ENCODE measurements at places on chromosomes 11 and 22. TPM values are rescaled to one million over a fixed set of nuclear protein-coding genes. Genes with fewer than 3 reads are reported as not detected.
A peak's percentile ranks its signal among the peaks of the same experiment; 100 is the strongest.

- no peak for DNase-seq
Measured at GRCh38 chr11:7449211-7449840, 36.0 kb upstream of the OLFML1 start.

DNA sequence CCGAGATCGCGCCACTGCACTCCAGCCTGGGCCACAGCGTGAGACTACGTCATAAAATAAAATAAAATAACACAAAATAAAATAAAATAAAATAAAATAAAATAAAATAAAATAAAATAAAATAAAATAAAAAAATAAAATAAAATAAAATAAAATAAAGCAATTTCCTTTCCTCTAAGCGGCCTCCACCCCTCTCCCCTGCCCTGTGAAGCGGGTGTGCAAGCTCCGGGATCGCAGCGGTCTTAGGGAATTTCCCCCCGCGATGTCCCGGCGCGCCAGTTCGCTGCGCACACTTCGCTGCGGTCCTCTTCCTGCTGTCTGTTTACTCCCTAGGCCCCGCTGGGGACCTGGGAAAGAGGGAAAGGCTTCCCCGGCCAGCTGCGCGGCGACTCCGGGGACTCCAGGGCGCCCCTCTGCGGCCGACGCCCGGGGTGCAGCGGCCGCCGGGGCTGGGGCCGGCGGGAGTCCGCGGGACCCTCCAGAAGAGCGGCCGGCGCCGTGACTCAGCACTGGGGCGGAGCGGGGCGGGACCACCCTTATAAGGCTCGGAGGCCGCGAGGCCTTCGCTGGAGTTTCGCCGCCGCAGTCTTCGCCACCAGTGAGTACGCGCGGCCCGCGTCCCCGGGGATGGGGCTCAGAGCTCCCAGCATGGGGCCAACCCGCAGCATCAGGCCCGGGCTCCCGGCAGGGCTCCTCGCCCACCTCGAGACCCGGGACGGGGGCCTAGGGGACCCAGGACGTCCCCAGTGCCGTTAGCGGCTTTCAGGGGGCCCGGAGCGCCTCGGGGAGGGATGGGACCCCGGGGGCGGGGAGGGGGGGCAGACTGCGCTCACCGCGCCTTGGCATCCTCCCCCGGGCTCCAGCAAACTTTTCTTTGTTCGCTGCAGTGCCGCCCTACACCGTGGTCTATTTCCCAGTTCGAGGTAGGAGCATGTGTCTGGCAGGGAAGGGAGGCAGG lies at the start of gene GSTP1:
GSTP1 (plus strand) TSS at position 566 of the 958 bp plus-strand sequence; CDS start at position 598, 32 bp downstream.
- peak; percentile 86 for DNase-seq

- no peak for DNase-seq
Measured at GRCh38 chr11:11569936-11570491, 51.8 kb downstream of the GALNT18 start.

GRCh38 chr11:126480410-126481302 lies 125.2 kb downstream of the ST3GAL4 start:
- peak; percentile 83 for DNase-seq

DNA sequence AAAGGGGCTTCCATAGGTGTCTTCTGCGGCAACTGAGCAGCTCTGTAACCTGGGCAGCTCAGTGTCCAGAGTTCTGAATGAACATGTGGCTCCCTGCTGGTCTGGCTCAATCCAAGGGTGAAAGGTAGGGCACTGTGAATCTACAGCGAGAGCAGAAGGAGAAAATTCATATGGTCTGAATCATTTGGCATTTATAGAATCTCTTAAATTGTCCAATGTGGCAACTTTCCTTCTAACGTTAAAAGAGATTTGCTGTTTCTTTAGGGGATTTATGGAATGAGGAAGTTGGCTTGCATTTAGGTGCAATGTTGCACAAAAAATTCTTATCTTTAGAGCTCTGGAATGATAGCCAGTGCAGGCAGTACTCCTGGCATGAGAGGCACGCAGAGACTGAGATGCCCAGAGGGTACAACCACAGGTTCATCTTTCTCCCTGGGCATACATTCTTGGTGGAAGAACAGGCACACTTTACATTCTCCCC lies 17.0 kb downstream of the ATXN10 start:
- DNase-seq, result no peak

GRCh38 chr22:40654522-40655167 lies 18.1 kb upstream of the MRTFA start:
- DNase-seq, result no peak

- DNase-seq, result no peak
Measured at GRCh38 chr11:27839226-27839913, 139.1 kb upstream of the BDNF start.

DNA sequence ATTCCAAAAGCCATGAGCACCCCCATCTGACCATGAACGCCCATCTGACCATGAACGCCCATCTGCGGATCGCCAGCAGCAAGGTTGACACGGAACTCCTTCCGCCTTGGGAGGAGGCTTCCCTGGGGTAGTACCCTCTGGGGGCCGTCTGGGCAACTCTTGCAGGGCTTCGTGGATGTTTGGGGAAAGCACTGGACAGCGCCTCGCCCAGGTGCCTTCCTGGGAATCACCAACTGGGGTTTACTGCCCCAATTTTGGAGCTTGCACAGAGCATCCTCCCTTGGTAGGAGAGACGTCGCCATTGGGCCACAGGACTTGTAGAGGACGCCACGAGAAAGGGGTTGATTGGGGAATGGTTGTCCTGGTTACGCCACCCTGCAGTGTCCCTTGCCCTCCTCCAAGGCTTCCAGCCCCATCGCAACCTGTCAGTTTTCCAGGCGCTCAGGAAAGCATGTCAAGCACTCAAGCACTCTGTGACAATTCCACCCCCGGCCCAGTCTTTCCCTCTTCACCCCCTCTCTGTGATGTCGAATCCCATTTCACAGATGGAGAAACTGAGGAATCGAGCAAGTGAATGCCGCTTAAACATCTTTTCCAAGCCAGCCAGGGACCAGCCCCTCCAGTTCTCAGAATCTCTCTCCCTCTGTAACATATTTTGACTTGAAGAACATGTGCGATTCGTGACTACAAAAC lies 914 bp upstream of the PRDM11 start:
- DNase-seq, result peak; percentile 23

GRCh38 chr11:112172362-112172994 lies 2.8 kb upstream of the BCO2 start:
- DNase-seq, result no peak

The GAL3ST1 gene
- 0.46 TPM for total RNA-seq

The TRIM6 gene
- total RNA-seq, result not detected

The MAJIN gene
- 0.71 TPM for total RNA-seq

The APOA5 gene
- total RNA-seq, result not detected

The ALX4 gene
- total RNA-seq, result not detected

All from B cell (primary cell).